MG63 (cell line): ENCODE measurements at places on chromosomes 16 and 17.

DNA sequence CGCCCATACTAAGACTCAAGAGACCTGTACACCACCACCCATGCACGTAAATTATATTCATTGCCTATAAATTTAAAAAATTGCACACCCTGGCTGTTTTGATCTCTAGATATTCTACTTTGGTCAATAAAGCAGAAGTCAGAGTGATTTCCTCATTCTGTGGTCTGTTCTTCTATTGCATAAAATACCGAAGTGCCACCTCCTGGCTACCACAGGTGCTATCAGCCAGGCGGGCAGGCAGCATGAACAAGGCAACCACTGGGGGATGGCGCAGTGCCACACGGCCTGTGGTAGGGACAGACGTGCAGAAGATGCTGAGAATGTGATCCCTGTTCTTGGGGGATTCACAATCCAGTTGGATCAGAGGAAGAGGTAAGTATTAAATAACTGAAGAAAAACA lies 122.3 kb downstream of the CDK5R1 start:
- DNase-seq = peak; percentile 30

DNA sequence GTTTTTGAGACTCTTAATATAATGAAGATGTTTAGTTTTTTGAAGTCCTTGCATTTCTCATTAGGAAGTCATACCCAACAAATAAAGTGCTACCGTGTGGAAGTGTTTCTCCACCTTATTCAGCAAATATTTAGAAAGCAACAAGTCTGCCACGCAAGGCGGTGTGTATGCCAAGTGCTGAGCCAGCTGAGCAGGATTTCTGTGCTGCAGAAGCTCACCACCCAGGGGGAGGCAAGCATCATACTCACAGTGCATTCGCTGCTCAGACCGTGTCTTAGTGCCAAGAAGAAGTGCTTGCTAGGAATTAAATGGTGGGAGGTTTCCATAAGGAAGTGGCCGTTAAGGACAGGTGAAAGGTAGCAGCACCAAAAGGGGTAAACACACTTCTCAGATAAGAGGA lies 111.2 kb downstream of the ARHGAP44 start:
- DNase-seq = no peak

GRCh38 chr16:64615630-64616280 lies 506.1 kb downstream of the CDH11 start:
- peak; percentile 17 for DNase-seq

GRCh38 chr16:57264381-57264780 lies 19.3 kb downstream of the ARL2BP start:
- no peak for DNase-seq

DNA sequence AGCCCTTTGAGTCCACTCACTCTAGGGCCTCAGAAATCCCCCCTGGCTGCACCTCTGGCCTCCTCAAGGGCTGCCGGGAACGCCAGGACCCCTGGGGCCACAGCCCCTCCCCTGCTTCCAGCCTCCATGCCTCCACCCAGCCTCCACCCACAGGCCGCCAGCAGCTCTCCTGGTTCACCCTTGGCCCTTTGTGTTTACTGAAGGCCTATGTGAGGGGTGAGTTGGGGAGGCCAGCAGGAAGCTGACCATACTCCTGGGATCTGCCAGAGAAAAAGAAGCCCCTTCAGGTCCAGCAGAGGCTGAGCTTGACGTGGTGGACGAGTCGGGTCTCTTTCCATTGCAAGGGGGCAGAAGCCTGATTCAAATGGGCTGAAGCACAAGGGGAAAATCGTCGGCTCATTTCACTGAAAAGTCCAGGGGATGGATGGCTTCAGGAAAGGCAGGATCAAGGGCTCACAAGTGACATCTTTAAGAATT lies 18.3 kb upstream of the ATP2A3 start:
- no peak for DNase-seq

DNA sequence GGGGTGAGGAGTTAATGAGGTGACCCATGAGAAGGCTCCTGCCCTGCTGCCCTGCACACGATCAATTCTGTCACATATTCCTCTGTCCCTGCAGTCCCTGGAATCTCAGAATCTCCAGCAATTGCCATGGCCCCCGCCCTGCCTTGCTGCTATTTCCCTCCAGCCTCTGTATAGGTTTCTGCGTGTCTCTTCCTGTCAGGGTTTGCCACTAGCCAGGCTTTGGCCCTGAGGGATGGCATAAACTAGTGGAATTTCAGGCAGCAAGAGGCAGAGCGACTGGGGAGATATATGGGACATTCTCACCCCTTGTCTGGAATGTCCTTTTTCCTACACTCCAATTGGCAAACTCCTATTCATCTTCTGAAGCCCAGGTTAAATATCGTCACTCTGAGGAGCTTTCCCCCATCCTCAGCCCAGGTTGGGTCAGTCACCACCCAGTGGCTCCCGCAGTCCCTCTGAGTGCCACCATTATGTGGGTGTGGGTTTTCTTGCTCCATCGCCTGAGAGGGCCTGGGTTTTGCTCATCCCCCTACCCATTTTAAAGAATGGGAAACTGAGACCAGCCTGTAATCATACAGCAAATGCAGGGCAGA lies 15.5 kb upstream of the NATD1 start:
- no peak for DNase-seq

DNA sequence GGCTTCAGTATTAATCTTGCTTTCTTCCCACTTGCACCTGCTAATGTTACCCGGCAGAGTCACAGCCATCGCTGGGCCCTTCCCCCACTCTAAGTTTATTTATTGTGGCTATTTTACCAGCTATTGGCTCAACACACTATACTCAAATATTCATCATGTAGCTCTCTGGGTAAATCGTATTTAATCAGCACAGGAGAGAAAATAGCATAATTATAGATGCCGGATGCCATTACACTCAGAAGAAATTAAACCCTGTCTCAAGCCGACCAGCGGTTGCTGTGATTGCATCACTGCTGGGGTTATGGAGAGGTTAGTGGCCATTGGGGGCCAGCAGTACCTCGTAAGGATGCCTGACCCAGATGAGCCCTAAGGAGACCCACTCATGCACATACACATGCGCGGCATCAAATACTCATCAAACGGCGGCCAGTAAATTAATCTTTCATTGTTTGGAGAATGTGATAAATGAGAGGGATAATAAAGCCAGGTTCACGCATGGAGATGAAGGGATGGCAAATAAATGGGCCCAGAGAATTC lies 269.5 kb upstream of the ZFHX3 start:
- DNase-seq = no peak

- DNase-seq = peak; percentile 5
Measured at GRCh38 chr17:70961341-70961740, 792.0 kb downstream of the KCNJ2 start.

DNA sequence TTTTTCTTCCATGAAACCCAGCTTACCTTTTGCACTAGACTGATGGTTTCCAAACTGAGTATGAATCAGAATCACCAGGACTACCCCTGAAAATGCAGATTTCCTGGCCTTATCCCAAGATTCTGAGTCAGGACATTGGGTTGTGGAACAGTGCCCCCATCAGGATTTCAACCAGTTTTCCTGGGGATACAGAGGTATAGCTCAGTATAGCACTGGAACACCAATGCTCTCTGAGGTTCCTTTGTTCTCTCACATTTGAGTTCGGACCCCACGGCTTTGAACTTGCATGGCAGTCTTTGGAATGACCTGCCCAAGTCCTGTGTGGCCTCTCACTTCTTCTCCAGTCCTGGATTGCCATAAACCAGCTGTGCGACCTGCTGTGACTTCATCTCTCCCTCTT lies 12.8 kb upstream of the CCL8 start:
- peak; percentile 59 for DNase-seq

- no peak for DNase-seq
Measured at GRCh38 chr16:80161799-80162739, 378.7 kb upstream of the DYNLRB2 start.

DNA sequence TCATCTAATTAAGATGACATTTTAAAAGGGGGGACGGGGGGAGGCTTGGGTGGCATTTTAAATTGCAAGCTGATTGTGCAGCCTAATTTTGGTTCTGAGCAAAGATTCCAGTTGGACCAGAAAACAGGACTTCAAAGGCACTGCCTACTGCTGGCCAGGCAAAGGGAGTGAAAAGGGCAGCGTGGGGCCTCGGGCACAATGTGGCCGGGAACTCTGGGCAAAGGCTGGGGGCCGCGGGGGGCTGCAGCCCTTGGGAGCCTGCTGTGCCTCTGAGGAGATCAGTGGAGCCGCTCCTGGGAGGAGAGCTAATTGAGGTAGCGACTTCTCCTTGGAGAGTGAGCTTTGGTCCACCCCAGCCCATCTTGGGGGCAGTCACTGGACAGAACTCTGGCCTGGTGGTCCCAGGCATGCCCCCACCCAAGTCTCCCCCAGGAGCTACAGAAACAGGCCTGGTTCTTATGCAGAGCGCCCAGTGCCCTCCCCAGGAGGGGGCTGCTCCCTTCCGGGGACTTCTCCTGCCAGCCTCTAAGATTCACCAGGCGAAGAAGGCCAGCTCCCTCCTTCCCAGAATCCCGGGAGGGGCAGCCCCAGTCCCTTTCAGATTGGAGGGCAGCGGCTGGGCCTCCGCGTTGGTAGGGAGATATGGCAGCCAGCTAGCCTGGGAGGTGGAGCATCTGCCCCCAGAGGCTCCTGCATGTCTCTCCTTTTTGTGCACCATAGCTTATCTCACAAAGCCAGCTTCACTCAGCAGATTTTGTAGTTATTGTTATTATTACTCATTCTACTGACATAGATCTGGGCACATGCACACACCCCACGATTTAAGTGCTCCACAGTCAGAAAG lies 115.6 kb downstream of the GNAO1 start:
- no peak for DNase-seq

DNA sequence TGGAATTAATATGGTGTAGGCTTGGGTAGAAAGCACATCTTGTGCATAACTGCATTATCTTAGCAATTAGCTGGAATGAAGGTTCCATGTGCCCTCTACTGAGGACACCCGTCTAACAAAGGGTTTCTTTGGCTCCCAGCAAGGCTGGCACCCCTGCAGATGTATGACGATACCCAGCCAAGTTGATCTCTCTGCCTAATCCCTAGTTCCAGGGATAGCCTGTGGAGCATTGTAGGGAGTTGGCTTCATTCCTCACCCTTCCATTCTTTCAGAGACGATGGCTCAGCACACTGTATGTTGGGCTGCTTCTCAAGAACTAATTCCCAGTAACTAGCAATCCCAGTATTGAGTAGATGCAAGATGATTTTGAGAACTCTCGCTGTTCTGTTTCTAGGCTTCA lies 182.5 kb downstream of the SNX29 start:
- DNase-seq = peak; percentile 90

- DNase-seq = no peak
Measured at GRCh38 chr17:21686165-21687015, 5.9 kb upstream of the KCNJ18 start.

GRCh38 chr17:30393491-30393890 lies 14.8 kb downstream of the CPD start:
- no peak for DNase-seq

GRCh38 chr16:67648764-67649407 lies 3.9 kb downstream of the CARMIL2 start:
- no peak for DNase-seq

GRCh38 chr17:72592242-72592966 lies 471.6 kb downstream of the SOX9 start:
- DNase-seq = peak; percentile 79

- DNase-seq = peak; percentile 98
Measured at GRCh38 chr17:31787857-31788570, 71.0 kb downstream of the COPRS start.
